NCI-H460 (cell line): ENCODE measurements at places on chromosomes 5 and 9. TPM values are rescaled to one million over a fixed set of nuclear protein-coding genes. Genes with fewer than 3 reads are reported as not detected.
A peak's percentile ranks its signal among the peaks of the same experiment; 100 is the strongest.

DNA sequence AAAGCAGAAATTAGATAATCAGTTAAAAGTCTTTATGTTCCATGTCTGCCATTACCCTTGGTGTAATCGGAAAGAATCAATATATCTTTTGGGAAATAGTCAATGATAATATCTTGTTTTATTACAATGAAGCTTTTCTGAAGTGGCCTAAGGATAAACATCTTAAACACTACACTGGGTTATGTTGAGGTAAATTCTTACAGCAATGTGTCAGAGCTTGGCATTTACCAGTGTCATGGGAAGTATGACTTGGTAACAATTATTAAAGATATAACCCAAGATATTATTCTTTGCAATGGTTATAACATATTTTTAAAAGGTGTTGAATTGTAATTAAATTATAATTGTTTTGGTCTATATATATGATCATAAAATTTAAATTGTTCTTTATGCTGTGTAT is 84.7 kb downstream of the CFAP95 start:
- no peak for DNase-seq

DNA sequence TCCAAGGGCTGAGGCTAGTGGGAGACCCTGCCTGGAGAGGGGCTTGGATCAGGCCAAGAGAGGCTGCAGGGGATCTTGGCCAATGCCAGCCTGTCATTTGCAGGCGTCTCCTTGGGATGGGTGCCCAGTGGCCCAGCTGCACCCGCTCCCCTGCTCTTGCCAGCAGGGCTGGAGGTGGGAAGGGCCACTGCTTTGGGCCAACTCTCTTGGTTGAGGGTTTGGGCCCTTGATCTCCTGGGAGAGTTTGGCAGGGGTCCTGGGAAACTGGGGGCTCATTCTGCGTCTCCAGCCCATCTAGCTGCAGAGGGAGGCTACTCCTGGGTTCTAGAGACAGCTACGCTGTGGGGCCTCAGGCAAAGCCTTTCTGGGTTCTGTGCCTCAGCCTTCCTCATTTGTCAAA is 10.5 kb downstream of the PSD2 start:
- DNase-seq, result no peak

- no peak for DNase-seq
Measured at GRCh38 chr9:136837146-136837855, 5.0 kb upstream of the AJM1 start.

Gene ADAMTS12
- 0.92 and 1.6 TPM in 2 replicates for total RNA-seq

Gene HAVCR2
- not detected in 2 replicates for total RNA-seq

DNA sequence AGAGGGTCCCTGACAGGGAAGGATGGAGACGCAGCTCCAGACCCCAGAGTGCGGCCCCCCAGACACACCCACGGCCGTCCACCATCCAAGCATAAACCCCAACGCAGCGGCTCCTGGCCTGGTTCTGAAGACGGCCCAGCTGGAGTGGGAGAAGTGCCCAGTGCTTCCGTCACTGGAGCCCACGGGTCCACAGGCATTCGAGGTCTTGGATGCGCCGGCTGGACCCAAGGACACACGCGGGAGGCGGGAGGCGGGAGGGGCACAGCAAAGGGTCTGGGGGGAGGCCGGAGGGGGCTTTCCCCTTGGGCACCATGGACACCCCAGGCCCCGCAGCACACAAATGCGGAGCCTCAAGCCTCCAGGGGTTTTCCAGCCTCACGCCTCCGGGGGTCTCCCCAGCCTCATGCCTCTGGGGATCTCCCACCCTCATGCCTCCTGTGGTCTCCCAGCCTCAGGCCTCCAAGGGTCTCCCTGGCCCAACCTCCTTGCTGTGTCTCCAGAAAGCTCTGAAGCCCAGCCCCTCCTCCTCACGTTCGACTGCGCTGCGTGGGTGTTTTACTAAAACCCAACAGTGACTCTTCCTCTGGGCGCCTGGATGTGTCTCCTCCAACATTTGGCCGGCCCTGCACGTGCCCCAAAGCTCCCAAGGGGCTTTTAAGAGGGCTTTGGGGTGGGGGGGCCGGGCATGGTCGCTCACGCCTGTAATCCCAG is 15.2 kb downstream of the EXD3 start:
- DNase-seq, result no peak

- DNase-seq, result no peak
Measured at GRCh38 chr5:82244151-82244550, 34.0 kb downstream of the RPS23 start.

- DNase-seq, result no peak
Measured at GRCh38 chr5:140481758-140482157, 65.7 kb upstream of the EIF4EBP3 start.

Gene SARDH
- total RNA-seq, result 0.07 TPM in 1 of 2 replicates, not detected in the other

DNA sequence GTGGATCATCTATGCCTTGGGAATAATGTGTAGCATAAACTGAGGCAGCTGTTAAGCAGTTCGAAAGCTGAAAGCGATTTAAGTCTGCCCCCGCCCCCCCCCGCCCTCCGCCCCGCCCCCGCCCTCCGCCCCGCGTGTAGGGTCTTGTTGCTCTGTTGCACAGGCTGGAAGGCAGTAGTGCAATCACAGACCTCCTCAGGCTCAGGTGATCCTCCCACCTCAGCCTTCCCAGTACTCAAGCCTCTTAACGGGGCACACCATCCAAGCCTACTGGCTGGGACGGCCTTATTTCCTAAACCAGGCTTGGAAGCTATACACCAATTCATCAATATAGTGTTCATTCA is 945 bp downstream of the ANKDD1B start:
- no peak for DNase-seq

GRCh38 chr5:34587355-34588241 is 68.5 kb upstream of the RAI14 start:
- peak; percentile 75 for DNase-seq

DNA sequence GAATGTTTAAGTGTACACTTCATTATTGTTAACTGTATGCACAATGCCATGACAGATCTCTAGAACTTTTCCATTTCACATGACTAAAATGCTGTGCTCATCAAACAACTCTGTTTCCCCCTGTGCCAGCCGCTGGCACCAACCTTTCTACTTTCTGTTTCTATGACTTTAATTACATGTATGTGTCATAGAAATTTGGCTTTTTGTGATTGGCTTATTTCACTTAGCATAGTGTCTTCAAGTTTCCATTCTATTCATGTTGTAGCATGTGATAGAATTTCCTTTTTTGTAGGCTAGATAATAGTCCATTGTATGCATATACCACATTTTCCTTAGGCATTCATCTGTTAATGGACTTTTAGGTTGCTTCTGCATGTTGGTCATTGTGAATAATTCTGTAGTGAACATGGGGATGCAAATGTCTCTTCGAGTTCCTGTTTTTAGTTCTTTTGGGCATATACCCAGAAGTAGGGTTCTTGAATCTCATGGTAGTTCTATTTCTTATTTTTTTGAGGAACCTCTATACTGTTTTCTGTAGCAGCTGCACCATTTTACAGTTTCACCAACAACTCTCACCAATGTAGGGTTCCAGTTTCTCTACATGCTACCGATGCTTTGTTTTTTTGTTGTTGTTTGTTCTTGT is 184.4 kb upstream of the DMRT1 start:
- no peak for DNase-seq

DNA sequence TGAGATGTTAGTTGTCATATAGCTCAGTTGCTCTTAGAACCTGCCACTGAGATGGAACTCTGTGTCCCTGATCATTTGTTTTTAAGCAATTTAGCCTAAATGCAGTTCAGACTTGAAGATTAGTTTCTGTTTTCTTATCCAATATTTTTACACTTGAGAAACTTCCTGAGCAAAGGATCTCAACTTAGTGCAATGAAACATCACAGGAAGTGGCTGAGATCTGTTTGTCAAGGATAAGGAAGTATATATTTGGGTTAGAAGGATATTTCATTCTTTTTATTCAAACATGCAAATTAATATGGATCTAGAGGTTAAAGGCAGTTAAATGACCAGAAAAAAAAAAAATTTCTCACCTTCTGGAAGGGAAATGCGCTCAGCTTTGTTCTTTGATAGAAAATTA is 19.7 kb upstream of the F2R start:
- no peak for DNase-seq

DNA sequence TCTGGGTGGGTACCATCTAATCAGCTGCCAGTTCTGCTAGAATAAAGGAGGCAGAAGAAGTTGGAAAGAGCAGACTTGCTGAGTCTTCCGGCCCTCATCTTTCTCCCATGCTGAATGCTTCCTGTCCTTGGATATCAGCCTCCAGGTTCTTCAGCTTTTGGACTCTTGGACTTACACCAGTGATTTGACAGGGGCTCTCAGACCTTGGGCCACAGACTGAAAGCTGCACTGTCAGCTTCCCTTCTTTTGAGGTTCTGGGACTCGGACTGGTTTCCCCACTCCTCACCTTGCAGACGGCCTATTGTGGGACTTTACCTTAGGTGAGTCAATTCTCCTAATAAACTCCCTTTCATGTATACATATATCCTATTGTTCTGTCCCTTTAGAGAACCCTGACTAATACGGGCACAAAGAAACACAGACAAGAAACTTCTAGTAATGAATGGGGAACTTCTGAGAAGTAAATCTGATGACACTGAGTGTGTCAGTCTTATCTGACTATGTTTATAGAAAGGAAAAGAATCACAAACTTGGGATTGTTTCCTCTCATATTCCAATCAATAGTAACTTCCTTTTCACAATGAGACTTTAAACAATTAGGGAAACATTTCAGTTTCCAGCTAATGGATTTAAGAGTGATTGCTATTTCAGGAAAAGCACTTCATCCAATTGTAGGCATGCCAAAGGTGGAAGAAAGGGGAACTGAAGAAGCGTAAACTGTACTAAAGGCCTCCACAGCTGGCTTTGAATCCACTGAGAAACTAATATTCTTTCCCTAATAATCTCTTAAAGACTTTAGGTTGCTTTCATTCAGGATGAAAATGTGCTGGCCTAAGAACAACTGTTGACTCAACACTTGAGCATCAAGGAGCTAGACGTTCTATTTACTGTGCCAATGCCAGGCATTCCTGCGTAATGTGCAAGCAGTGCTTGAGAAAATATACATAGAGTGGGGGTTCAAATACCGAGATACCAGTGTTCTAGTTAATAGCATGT is 127.9 kb upstream of the PTGER4 start:
- DNase-seq, result peak; percentile 83

Gene FYB1
- 0.02 TPM in 1 of 2 replicates, not detected in the other for total RNA-seq

DNA sequence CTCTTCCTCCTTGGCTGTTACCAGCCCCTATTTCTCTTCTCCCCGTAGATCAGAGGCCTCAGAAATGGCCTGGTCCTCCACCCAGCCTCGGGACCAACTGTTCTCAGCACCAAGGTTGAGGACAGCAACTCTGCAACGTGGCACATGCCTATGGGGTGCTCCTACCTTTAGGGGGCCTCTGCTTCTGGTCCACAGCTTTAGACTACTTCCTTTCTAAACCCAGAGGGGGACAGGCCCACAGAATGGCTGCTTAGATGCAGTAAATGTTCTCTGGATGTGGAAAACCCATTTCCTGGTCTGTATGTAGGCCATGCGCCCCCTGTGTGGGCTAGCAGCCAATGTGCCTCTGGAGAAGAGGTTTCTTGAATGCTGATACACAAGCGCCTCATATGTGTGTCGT is 68.4 kb downstream of the NRG2 start:
- DNase-seq, result no peak

Gene APBB3
- total RNA-seq, result 9.8 and 12.6 TPM in 2 replicates
